GM18507 (cell line): ENCODE measurements at places on chromosomes 2 and 18.
A peak's percentile ranks its signal among the peaks of the same experiment; 100 is the strongest.

GRCh38 chr2:29995241-29995640, 73.9 kb upstream of the ALK start:
- no peak for DNase-seq

DNA sequence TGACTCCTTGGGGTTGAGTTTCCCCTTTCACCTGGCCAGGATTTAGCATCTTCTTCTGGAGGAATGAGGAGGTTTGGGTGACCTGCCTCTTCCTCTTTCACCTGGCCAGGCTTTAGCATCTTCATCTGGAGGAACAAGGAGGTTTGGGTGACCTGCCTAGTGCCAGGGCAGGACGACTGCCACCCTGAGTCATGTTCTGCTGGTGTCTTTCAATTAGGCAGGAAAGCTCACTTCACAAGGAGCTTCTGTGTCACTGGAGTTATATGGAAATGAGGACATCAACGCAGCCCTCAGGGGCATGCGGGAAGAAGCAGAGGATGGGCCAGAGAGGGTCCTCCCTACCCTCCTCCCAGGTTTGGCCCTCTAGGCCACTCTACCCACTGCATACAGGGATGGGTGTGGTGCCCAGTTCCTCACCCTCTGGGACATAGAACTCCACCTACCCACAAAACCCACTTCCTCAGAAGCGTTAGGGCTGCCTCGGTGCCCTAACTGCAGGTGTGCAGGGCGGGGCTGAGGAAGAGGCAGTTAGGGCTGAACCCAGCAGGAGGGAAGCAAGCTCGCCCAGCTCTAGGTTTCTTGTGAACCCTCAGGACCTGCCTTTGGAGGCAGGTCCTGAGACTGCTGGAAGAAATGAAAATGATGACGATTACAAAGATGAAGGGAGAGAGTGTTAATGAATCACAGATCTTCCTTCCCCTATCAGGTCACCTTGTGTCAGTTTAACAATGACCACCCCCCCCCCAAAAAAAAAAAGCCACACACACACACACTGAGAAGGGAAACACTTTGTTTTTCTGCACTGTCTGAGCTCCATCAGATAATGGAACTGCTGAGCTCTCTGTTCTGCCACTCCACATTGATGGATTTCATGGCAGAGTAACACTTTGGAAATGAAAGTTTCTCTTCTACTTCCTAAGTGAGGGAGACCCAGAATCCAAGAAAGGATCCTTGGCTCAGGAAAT, 71.0 kb downstream of the ARL4C start:
- DNase-seq: no peak

GRCh38 chr2:84849271-84849952, 31.5 kb downstream of the TRABD2A start:
- no peak for DNase-seq

- DNase-seq: no peak
These were observed 7.7 kb upstream of the TTC39C start for GRCh38 chr18:24006712-24007313.

DNA sequence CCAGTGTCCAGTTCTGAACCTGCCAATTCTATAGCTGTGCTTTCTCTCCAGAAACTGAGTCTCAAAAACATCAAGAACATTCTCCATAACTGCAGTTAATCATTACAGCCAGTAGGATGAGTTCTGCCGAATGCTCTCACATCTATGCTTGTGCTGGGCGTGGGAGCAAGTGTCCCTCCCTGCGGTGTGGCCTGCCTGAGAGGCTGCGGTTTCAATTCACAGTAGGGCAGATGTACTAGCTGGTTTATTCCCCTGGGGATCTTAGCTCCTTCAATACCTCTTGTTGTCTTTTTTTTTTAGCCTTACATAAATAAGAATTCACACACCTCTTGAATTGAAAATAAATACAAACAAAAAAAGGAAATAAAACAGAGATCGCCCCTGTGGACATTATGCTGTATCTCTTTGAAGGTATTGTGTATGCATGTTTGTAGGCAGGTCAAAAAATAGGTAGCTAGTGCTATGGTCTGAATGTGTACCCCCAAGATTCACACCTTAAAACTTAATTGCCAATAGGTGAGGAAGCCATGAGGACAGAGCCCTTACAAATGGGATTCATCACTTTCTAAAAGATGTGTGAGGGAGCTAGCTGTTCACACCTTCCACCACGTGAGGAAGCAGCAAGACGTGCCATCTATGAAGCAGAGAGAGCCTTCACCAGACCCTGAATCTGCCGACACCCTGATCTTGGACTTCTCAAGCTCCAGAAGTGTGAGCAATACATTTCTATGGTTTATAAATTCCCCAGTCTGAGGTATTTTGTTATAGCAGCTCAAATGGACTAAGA, 74.3 kb downstream of the BCL2L11 start:
- peak; percentile 81 for DNase-seq

GRCh38 chr2:26054598-26055348, 20.9 kb downstream of the RAB10 start:
- no peak for DNase-seq

DNA sequence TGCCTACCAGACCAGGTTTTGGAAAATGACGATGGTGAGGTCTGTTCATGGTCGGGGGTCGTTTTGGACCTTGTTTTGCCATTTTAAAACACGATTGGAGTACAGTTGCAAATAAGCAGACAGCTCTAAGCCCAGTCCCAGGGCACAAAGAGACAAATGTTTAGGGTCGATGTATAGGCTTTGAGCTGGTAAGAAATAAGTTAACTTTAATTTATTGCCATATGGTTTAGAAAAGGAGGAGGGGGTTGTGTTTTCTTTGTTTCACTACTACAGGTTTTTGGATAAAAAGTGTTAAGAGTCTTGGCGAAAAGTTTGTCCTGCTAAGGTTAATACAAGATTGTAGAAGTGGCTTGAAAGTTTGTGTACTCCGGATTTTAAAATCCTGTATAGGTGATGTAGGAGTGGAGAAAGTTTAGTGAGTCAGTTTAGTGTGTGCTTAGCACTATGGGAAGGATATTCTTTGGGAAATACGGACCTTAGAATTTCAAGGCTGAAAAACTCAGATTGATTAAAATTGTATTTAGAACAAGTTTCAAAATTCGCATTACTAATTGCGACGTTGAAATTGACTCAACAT, 1.3 kb downstream of the KCMF1 start:
- no peak for DNase-seq

DNA sequence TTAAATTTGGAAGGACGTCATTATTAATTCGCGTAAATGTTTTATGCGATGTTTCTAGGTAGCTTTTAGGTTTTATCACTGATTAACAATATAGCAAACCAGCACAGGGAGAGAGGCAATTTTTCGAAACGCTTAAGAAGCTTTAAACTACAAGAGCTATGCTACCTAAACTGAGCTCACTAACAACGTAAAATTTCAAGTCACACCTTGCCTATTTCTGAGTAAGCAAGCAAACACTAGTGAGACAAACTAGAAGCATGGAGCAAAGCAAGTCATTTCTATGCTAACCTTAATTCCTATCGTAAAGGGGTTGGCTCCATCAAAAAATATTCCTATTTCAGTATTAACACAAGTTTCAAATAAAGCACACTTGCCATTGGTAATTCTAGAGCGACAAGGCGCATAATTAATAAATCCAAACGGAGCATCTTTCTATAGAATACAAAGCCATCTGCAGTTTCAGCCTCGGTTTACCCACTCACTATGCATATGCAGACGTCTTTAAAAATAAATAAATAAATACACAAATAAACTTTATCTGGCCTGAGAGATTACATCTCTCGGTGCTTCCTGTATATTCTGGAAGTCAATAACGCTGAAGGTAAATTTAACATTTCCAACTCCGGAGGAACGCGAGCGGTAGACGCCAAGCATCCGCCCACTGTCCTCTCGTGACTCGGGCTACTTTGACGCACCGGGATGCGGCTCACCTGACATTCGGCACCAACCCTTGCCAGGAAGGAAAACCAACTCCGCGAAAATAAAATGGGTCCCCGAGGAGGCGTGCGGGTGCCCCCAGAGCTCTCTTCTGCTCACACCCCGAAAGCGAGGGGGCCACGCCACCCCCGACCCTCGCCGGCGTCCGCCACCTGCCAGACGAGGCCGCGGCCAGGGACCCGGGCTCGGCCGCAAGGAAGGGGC, 947 bp downstream of the ITSN2 start:
- DNase-seq: no peak

- no peak for DNase-seq
These were observed 922.0 kb upstream of the NRXN1 start for GRCh38 chr2:51953931-51954330.

DNA sequence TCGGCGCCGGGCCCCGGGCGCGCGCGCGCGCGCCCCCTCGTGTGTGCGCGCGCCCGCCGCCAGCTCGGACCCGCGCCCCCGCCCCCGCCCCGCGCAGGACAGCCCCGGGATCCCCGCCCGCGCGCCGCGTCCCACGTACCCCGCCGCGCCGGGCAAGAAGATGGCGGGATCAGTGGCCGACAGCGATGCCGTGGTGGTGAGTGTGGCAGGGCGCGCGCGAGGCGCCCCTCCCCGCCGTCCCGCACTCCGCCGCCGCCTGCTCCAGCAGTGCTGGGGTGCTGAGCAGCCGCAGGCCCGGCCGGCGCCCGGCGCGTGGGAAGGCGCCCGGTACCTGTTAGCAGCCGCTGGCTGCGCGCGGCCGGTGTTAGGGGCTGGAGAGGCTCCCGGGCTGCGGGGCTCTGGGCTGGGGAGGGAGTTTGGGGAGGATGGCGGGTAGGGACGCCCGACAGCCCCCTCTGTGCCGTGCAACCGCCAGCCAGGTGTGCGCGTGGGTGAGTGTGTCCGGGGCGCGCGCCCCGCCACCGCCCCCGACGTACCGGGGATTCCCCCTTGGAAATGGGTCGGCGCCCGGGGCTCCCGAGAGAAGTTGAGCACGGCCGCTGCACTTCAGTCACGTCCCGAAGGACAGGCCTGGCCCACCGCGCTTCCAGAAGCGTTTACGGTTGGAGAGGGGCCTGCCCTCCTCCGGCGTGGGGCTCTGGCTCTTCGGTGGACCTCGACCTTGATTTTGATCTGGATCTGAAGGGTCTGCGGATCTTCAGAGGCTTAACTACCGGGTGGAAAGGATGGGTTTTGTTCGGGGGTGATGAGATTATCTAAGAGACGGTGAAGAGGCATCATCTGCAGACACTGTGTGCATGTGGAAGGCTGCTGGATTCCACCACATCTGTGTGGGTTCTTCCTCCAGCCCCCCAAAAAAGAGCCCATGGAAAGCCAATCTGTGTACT, 697 bp downstream of the LGALSL start:
- peak; percentile 74 for DNase-seq

DNA sequence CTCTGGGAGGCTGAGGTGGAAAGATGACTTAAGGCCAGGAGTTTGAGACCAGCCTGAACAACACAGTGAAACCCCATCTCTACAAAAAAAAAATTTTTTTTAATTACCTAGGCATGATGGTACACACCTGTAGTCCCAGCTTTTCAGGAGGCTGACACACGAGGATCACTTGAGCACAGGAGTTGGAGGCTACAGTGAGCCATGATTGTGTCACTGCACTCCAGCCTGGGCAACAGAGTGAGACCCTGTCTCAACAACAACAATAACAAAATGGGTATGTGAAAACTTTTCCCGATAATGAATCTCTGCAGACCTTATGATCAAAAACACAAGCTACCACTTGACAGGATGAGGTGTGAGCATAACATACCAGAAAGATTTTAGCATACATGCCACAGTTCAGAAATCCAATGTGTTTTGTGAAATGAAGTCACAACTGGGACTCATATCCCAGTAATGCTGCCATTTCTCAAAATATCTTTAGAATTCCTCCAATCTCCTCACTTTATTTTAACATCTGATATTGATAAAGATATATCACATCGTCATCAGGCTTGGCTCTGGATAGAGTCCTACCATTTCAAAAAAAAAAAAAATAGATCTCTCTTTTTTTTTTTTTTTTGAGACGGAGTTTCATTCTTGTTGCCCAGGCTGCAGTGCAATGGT, 74.0 kb upstream of the PELI1 start:
- DNase-seq: no peak

- no peak for DNase-seq
These were observed 131.7 kb downstream of the NRP2 start for GRCh38 chr2:205814039-205814364.

DNA sequence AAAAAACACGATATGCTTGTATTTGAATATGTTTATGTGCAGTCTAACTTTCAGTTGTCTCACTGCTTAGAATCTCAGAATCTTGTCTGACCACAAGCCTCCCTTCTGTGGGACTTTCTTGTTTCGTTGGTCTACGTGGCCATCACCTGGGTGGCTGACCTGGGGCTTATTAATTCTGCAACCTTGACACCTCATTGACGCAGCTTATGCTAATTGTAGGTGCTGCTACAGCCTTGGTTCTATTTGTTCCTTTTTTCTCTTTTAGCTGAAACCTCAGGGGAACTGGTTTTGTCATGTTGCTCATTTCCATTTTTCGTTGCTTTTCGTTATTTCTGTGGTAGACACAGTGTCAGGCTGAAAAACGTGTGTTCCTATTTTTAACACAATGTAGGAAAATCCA, 273.7 kb downstream of the SLC4A3 start:
- DNase-seq: no peak

DNA sequence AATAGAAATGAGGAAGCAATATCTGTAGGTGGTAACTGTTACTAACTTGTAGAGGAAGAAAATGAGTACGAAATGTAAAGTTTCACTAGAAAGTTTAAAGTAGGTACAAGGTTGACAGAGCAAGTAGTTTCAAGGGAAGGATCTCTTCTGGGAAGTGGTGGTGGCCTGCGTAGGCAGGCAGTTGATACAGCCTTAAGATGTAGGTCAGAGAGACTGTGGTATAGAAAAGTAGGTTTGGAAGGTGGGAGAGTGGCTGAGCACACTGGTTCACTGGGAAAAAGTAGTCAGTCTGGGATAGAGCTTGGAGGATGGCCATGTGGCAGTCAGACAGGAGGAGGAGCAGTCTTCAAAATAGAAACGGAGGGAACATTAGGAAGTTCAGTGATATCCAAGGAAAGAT, 23.5 kb downstream of the KDM3A start:
- DNase-seq: no peak

DNA sequence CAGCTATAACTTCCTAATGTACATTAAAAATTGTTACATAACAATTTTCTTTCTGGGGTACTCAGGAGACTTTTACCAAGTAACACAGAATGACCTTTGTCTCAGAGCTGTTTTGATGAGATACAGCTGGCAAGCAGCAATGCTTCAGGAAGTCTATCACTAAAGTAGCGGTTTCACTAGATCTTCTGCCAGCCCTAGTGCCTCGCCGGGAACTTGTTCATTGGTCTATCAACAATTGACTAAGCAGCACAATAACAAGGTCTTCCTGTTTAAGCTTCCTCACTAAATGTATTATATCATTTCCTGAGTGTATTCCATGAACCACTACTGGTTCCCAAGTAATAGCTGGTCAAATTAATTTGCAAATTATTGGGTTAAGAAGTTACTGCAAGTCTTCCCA, 69.2 kb downstream of the TRIP12 start:
- no peak for DNase-seq

DNA sequence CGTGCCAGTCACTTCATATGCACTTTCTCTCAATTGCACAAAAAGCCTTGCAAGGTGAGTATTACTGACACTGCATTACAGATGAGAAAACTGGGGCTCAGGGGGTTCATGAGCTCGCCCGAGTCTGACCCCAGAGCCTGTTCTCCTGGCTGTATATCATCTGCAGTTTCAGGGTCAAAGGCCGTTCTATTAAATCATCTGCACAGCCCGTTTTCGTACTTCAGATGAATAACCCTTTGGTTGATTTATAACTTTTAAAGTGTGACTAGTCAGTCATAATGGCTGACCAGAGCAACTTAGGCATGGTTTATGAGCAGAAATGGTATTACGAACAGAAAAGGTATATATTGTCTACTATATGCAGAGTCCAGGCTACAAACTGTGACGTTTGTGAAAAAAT, 35.3 kb upstream of the NPAS2 start:
- DNase-seq: no peak
